ENCODE measurements at places on chromosomes 1 and 21.
A peak's percentile ranks its signal among the peaks of the same experiment; 100 is the strongest.

DNA sequence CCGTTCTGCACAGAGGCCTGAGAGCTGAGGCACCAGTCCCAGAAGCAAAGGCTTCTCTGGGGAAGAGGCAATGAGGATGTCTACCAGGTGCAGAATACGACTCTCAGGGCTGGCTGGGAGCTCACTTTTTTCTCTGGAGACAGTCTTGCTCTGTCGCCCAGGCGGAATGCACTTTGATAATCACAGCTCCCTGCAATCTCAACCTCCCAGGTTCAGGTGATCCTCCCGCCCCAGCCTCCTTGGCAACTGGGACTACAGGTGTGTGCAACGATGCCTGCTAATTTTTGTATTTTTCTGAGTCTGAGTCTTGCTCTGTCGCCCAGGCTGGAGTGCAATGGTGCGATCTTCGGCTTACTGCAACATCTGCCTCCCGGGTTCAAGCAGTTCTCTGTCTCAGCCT lies 17.6 kb downstream of the NADK start:
- no peak for DNase-seq

DNA sequence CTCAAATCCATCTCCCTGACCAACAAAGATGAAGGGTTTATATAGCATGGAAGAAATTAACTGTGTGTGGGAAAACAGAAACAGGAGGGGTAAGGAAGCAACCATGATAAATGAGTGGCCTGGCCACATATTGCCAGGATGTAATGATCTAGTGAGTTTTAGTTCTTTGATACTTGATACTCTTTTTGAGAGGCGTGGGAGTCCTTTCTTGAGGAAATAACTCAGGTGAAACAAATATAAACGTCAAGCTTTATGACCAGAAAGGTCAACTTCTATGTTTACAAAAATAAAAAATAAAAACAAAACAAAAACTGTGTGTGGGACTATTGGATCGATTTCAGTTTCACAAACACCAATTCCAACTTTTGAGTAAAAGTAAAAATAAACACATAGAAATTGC lies 860.8 kb upstream of the B3GALT2 start:
- DNase-seq = no peak

DNA sequence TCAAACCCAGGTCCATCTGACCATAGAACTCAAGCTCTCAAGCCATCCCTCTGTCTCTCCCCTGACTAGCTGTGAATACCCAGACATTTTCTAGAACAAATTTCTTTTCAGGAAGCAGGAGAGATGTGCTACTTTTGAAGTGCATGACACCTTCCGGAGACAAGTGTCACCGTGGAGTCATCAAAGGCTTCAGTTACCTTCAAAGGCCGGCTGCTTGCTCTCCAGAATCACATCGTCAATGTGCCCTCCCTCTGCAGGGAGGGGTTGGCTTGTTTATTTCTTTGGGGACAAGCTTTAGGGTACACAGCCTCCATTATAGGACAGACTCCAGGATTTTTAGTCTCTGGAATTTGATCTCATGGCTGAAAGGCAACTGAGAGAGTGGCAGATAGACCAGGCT lies 37.7 kb upstream of the IGSF21 start:
- DNase-seq = no peak

DNA sequence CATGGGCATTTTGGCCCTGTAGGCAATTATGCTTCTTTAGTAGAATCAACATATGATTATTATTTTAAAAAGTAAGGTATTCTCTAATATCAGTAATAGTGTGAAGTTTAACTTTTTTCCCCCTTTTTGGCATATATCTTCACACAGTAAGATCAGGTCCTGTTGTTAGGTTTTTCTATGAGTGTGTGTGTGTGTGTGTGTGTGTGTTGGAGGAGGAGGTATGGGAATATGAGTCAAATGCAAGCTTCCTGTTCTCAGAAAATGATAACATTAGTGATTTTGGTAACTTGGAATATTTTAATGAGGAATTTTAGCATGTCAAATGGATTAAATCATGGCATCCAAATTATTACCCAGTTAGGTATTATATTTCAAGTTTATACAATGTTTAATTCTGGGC lies 65.8 kb upstream of the BCL10 start:
- DNase-seq = no peak

DNA sequence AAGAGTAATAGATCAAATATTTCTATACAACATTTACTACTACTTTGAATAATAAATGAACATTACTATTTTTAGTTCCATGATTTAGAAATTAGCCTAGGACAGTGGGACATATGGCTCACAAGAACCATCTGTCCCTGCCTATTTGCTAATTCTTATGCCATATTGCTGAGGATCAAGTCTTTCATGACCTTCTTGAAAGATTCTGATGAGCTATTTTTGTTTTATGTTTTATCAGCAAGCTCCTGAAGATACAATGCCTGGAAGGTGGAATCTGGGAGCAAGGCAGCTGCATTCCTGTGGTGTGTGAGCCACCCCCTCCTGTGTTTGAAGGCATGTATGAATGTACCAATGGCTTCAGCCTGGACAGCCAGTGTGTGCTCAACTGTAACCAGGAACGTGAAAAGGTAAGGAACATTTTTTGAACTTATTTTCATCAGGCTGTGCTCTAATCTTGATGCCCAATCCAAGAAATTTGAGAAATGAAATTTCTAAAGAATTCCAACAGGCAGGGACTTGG lies 326.7 kb downstream of the PAPPA2 start:
- DNase-seq = no peak

- no peak for DNase-seq
These were observed 20.7 kb upstream of the HAO2 start for GRCh38 chr1:119347858-119348257.

- DNase-seq = no peak
These were observed 12.5 kb downstream of the PDXK start for GRCh38 chr21:43731476-43731875.

DNA sequence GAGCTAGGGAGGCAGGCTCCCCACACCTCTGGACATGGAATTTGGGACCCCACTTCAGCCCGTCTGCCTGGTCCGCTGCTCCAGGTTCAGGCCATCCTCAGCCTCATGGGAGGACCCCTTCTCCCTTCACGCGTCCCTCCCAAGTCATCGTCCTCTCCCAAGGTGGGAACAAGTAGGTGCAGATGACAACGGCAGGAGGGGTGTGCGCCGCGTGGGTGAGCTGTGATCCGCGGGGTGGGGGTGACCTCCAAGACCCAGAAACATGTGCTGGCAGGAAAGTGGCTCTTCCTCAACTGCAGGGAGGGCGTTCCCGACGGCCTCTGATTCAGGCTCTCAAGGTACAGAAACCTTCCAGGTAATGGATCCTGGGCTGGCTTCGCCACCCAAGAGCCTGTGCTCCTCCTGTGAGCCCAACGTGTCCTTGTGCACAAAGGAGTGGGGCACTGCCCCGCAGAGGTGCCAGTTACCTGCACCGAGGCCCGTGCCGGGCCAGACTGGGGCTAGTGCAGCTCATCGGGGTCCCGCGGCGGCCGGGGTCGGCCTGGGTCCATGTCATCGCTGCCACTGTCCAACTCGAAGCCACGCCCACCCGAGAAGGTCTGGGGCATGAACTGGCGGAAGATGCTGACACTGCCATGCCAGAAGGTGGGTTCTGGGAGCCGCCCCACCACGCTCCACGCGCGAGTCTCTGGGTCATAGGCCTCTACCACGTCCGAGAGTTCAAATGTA lies 9.6 kb downstream of the KLHL21 start:
- DNase-seq = no peak

- no peak for DNase-seq
These were observed 221.2 kb upstream of the USP25 start for GRCh38 chr21:15508554-15508953.

- DNase-seq = no peak
These were observed 29.6 kb downstream of the CFAP74 start for GRCh38 chr1:1973716-1974642.

- DNase-seq = no peak
These were observed 73.3 kb downstream of the EVI5 start for GRCh38 chr1:92711473-92712165.

DNA sequence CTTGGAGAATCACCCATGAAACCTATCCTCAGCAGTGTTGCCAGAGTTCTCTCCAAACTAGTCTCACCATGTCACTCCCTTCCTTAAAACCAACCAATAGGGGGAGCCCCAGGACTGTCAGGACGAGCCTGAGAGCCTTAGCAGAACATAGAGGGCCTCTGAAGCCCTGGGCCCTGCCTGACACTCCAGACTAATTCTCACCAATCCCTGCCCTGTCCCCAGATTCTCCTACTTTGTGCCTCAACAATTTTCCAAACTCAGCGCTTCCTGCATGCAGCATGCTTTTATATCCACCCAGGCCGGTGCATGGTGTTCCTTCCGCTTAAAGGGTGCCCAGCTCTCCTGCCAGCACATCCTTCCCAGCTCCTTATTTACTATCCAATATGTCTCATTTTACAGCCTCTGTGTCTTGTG lies 42.7 kb downstream of the HSD3B1 start:
- peak; percentile 78 for DNase-seq

DNA sequence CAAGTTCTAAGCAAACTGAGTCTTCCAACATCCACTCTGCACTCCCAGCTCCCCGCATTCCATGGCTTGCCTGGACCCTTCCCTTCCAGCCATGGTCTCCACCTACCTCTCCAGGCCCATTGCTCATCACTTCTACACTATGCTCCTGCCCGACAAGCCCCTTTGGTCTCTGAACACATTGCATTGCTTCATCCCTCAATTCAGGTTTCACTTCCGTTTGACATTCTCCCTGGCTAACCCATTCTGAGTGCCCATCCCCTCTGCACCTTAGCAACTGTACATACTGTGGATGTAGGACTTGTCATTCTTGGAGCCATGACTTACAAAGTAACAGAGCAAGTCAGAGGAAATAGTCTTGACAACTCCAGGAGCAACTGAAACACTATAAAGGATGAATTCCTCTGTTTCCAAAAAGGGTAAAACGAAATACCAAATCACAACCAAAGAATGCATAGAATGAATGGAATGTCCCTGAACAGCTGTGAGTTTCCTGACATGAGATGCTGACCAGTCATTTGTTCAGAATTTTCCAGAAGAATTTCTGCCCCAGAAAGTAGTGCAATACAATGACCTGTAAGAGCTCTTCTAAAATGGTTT lies 66.7 kb downstream of the KCNJ6 start:
- no peak for DNase-seq

DNA sequence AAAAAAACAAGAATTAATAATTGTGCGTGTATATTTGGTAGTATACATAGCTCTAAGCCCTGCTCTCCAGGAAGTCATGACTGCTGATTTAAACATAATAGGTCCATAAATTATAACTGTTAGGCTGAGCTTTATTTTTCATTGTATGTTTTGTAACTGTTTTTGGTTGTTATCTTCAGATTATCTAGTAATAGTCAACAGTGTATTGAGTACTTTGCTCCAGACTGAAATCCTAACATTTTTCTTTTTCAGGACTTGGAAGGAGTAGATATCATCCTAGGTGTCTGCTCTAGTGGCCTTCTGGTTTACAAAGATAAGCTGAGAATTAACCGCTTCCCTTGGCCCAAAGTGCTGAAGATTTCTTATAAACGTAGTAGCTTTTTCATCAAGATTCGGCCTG lies 90.9 kb downstream of the TMEM200B start:
- no peak for DNase-seq

DNA sequence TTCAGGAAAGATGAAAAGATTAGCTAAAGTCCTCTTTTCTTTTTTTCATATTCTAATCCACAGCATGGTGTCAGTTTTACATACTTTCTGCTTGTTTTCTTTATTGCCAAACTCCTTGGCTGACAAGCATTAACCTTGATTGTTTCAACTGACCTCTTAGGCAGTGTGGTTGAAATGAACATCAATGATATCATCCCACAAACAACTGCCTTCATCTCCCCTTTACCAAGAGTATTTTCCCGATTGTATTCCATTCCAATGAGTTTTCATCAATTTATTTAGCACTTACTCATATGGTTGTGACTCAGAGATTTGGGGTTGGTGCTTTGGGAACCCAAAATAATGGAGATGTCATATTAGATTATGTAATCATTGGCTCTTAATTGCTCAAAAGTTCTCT lies 71.8 kb downstream of the SPAG17 start:
- no peak for DNase-seq

DNA sequence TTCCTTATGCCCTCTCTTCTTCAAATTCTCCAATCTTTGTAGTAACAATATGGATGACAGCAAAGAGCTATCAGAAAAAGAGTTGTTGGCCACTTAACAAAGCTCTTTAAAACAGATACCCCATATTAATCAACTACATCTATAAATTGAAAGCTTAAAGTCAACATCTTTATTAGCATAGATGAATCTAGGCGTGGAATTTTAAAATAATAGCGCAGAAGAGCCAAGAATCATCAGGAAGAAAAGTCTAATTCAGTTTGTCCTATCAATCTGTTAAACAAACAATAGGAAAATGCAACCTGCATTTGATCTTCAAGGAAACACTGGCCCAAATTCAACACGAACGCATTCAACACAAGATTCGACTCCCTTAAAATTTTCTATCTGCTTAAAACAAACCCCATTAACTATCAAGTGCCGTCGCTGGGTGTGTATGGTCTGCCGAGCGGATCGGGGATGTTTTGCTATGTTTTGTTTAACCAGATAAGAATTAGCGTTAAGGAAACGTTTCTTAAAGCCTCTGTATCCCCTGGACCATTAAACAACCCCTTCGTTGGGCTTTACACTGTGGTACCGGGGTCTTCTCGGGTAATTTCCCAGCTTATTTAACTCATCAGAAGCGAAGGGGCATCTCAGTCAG lies 1.0 kb downstream of the LYST start:
- DNase-seq = no peak

- no peak for DNase-seq
These were observed 763.3 kb upstream of the BRINP3 start for GRCh38 chr1:191240925-191241324.

DNA sequence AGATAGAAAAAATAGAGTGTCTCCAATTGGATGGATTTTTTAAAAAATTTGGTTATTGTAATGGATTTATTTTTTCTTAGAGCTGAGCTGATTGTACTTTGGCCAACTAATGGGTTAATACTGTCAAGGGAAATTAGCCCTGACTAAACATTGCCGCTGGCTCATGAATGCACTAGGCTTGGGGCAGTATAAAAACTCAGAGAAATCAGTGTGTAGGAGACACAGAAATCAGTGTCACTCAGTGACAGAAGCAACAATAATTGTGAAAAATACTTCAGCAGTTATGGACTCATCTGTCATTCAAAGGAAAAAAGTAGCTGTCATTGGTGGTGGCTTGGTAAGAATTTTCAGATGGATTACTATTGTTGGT lies at the start of gene KMO:
Gene KMO, plus strand, starts transcription at position 217 of the 370 bp plus-strand sequence. Its CDS starts 67 bp downstream, at position 284.
- DNase-seq = no peak

GRCh38 chr1:18783705-18784481 lies 75.6 kb downstream of the TAS1R2 start:
- no peak for DNase-seq

DNA sequence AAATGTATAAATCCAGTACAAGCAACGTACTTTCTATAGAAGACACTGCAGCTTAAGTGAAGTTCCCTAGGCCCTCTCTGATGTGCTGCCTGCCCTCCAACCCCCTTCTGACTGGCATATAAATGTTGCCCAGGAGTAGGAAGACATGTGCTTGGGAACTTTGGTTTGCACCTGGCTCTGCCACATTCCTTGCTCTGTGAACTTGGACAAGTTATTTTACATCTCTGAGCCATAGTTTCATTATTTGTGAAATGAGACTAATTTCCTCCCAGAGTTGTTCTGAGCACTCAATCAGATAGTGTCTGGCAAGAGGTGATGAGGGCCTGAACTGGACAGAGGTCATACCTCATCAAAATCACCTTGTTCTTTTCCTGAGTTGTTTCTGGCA lies 3.5 kb upstream of the PHC2 start:
- no peak for DNase-seq

GRCh38 chr21:28738882-28739281 lies 253.8 kb downstream of the LTN1 start:
- no peak for DNase-seq
